ENCODE measurements at places on chromosomes 7 and 10.
A peak's percentile ranks its signal among the peaks of the same experiment; 100 is the strongest.

- no peak for DNase-seq
These were observed 321.4 kb upstream of the AOAH start for GRCh38 chr7:37045681-37046179.

GRCh38 chr10:112996462-112996861 is 46.4 kb downstream of the TCF7L2 start:
- no peak for DNase-seq

DNA sequence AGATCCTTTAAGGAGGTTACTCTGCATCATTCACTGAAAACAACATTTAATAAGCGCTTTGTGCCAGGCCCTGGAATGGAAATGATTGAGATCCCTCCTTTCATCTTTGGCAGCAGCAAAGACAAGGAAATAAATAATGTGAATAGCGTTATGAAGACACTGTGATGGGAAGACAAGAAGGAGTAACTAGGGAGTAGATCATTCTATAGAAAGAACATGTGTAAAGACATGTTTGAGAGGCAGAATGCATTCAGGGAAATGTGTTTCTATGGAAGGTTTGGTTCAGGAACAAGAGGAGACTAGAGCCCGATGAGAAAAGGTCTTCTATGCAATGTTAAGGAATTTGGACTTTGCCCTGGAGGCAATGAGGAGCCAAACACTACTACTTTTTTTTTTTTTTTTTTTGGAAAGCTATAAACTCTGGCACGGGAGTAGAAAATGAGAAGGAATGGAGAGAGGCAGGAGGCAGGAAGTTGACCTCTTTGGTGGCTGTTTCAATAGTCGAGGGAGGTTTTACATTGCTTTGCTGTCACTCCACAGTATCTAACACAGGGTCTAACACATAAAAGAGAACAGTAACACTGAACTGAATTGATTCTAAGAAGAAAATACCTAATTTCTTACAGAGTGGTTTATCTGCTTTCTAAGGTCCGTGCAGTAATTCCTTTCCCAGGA is 44.9 kb downstream of the SMURF1 start:
- no peak for DNase-seq

DNA sequence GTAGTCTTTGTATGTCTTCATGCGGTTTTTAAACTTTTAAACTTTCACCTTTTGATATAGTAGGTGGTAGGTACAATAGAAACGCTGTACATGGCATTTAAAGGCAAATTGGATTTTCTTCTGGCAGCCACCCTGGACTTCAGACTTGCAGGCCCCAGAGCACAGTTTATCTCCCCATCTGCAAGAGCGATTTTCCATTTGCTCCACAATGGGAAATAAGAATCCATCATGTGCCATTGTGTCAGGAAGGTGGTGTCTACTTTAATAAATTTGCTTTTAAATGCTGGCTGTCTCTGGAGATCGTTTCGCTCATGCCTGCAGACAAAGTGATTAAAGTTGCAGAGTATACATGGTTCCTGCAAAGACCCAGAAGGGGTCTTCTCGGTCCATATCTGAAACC is 38.9 kb downstream of the UNC5B start:
- no peak for DNase-seq

- no peak for DNase-seq
These were observed 275.2 kb downstream of the PHTF2 start for GRCh38 chr7:78073609-78074382.

- no peak for DNase-seq
These were observed 259.6 kb downstream of the RPS24 start for GRCh38 chr10:78292982-78293865.

DNA sequence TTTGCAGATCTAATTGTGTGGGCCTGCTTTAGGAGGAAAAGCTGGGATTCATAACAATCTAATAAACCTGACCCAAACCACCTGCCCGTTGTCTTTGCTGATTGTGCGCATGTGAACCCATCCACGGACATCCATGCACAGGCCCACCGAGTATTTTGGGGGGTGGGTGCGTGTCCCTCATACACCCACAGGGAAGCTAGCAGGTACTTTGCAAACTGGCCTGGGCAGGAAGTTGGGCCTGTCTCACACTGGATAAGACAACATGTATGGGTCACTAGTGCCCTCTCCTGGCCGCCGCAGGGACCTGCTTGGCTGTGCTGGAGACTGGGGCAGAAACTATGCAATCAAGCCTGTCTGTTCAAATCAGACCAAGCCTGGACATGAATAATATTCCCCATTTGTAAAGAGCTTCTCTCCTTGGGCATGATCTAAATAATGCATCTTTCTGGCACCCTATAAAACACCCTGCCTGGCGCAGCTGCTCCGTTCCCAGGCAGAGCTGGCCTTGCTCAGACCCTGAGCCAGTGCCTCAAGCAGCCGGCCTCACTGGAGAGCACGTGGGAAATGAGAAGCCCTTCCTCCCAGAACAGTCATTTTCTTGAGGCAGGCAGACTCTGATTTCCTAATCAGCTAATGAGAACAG is 15.8 kb downstream of the ECHDC3 start:
- DNase-seq: peak; percentile 90

DNA sequence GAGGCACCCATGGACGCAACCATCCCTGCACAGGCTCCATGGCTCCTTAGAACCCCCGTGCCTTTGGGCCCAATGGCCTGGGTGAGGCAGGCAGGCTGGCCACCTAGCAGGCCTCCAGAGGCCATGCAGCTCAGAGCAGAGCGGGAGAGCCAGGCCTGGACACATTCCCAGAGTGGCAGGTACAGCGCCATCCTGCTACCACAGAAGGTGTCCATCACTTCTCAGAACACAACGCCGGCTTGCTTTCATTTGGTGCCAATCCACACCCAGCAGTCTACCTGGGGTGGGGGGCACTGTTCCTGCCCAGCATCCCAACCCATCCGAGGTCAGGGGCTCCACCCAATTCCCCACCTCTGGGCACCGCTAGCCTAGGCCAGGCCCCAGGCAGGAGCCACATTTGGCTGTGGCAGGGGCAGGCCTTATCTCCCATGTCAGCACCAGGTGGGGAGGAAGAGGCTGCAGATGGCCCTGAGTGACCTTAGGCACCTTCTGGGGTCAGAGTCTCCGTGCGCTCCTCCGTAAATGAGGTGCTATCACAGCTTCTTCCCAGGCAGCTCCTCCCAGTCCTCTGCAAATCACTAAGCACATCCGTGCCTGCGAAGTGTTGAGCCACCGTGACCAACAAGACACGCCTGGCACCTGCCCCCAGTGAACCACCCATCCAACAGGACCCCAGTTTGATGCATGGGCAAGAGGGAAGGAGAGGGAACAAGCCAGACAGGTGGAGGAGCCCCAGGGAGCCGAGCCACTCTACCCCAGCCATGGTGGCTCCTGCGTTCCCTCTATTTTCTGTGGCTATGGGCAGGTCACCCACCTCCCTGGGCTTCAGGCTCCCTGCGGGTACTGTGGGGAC is 14.2 kb downstream of the KCNH2 start:
- no peak for DNase-seq

GRCh38 chr10:76631036-76631670 is 1006.5 kb downstream of the KCNMA1 start:
- DNase-seq: no peak

- DNase-seq: no peak
These were observed 553.6 kb downstream of the TCERG1L start for GRCh38 chr10:130757821-130758489.

DNA sequence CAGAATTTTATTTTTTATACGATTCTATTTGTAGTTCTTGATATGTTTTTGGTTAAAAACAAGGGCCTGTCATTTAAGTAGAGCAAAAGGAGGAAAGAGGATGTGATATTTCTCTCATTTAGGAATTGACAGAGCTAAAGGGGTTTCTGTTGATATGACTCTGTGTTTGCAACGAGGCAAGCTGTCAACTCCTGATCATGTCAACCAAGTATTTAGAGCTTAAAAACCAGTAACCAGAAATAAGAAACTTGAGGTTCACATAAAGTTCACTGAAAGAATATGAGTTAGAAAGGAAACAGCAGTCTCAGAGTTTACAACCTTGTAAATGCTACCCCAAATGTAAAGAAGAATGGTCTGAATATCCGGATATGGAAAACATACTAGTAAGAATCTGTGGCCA is 434.2 kb downstream of the PARD3 start:
- DNase-seq: no peak

- peak; percentile 49 for DNase-seq
These were observed at the start of gene SLC29A4 for GRCh38 chr7:5282543-5283316. Gene SLC29A4, plus strand, starts transcription at chr7:5282943. Its CDS starts 4,874 bp downstream, at chr7:5287817.

DNA sequence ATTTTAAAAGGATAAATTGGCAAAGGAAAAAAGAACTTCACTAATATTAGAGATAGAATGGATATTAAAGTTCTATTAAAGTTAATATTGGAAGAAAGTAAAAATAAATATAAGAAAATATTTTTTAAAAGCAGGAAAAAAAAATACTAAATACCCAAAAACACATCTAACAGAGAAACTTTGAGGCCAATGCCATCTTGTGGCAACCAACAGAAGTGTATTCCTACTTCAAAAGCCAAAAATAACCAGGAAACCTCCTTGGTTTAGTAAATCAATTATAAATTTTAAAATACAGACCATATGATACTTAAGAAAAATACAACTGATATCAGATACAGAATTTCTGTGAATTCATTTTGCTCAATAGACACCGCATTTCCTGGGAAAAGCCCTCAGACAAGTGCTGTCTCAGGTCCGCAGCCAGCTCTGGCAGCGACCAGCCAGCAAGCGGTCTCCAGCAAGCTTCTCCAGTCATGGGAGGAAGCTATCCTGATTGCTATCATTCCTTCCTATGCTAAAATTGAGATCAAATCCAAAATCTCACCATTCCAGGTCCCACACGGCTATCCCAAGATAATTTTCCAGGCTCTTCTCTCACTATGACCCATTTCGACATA is 65.3 kb downstream of the LMBR1 start:
- DNase-seq: no peak

DNA sequence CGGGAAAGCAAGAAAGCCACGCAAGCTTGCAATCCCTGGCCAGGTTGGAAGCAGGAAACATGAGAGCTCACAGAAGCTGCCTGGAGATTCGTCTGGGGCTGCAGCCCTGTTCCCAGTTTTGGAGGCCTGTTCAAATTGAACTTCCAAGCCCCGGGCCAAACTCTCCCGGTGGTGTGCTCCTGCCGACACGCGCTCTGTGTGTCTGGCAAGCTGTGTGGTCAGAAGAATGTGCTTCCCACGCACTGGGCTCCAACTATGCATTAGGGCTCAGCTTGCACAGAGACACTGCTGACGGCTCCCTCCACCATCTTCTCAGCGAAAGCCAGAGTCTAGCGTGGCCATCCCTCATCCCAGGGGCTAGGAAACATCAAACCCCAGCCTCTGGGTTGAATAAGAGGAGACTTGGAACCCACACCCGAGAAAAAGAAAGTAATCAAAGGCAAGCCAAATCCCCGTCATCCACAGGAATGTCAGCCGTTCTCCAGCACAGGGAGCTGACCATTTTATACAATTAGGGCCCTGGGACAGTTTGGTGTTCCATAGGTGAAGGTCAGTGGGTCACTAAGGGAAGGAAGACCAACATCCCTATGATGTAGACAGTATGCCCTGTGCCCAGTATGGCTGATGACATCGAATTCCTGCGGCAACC is 107.2 kb downstream of the FGFR2 start:
- DNase-seq: no peak

DNA sequence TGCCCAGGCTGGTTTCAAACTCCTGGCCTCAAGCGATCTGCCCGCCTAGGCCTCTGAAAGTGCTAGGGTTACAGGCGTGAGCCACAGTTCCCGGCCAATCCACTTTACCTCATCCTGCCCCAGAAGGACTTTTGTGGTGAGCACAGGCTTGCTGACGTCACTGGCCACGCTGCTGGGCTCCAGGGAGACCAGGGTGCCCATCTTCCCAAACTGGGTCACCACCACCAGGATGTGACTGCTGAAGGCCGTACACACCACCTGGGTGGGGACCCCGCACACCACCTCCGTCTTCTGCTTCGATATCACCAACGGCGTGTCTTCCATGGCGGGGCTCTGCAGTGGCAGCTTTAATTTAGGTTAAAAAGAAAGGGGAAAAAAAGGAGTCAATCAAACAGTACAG is 816 bp downstream of the PSMG3 start:
- DNase-seq: peak; percentile 59

- no peak for DNase-seq
These were observed 26.8 kb upstream of the NPS start for GRCh38 chr10:127522298-127522697.

- DNase-seq: no peak
These were observed 335.8 kb downstream of the FRMD4A start for GRCh38 chr10:13994932-13995331.

GRCh38 chr7:44936322-44936721 is 42.5 kb downstream of the MYO1G start:
- DNase-seq: no peak

GRCh38 chr10:55519264-55519663 is 718.2 kb upstream of the PCDH15 start:
- DNase-seq: no peak

GRCh38 chr10:97736403-97736901 is 476 bp upstream of the ZFYVE27 start:
- no peak for DNase-seq
